ENCODE measurements at places on chromosomes 2 and 18.

DNA sequence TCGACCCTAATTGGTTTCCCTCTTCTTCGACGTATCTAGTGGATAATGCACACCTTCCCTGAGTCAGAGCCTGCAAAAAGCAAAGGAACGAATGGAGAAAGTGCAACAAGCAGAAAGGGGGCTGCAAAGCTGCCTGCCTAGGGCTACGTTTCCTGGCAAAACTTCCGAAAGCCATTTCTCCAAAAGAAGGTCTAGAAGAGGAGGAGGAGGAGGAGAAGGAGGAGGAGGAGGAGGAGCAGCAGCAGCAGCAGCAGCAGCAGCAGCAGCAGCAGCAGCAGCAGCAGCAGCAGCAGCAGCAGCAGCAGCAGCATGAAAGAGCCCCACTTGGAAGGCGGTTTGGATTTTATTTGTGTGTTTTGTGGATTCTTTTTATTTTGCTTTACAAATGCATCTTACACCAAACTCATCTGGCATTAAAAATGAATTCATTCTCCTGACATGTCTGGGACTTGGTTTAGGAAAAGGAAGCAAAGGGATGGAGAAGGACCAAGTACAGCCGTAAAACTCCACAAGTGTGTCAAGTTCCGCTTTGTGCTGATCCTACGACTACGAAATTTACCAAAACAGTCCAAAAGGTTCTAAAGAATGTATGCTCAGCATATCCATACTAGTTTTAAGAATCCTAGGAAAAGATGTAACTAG is 2.0 kb downstream of the TCF4 start:
- no peak for DNase-seq

GRCh38 chr2:64260817-64261216 is 116.6 kb upstream of the PELI1 start:
- no peak for DNase-seq

GRCh38 chr2:70182689-70183088 is 8.1 kb downstream of the C2orf42 start:
- DNase-seq = no peak

DNA sequence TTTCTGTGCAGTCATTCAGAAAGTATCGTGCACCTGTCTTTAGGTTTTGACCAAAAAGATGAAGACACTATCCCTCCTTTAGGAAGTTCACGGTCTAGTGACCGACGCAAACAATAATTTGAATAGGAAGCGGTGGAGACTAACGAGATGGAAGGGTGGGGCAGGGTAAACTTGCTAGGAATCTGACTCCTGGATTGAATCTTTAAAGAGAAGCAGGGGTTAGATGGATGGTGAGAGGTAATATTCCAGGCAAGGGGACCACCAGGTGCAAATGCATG is 651 bp upstream of the TXNL1 start:
- no peak for DNase-seq

DNA sequence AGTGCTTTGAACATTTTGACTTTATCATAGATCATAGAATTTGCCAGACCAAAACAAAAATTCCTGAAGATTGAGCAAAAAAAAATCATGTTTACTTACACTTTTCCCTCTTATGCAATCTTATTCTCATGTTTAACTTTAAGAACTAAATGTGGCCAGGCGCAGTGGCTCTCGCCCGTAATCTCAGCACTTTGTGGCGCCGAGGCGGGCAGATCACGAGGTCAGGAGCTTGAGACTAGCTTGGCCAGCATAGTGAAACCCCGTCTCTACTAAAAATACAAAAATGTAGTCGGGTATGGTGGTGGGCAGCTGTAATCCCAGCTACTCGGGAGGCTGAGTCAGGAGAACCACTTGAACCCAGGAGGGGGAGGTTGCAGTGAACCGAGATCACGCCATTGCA is 227.9 kb upstream of the KYNU start:
- DNase-seq = no peak

- no peak for DNase-seq
Observed at GRCh38 chr2:214410918-214411554, at the start of gene VWC2L. VWC2L (plus strand) TSS chr2:214411054; CDS start chr2:214414194, 3,140 bp downstream.

GRCh38 chr18:60646725-60647124 is 274.1 kb upstream of the MC4R start:
- DNase-seq = no peak

DNA sequence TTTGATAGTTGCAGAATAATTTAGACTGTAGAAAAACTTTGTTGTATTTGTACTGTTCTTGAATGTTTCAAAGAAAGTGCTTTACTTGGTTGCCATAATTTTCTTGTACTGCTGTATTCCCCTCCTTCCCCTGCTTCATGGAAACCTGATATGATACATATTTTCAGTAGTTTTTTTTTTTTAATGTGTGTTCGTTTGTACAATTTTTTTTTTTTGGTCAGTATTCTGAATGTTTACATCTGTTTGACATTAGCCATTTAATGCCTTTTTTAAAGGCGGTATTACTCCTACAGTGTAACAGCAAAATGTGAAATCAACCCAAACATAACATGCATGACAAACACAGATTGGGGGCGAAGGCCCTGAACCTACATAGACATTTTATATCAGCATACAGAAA is 172.3 kb downstream of the ASXL3 start:
- DNase-seq = no peak

DNA sequence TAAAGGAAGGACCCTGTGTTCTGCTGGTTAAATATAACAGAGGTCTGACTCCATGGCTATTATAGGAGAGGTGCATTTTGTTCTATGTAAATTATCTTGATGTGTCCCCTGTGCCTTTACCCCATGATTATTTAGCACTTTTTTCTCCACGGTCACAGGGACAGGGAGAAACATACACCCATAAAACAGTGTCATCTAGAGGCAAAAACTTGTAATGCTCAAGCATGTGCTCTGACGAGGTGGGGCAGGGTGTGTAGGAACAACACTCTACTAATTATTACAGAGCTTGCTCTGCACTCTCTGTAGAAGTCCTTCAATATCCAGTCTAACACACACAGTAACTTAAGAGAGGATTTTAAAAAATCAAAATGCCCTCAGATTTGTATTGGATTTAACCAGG is 187.9 kb downstream of the NEDD4L start:
- no peak for DNase-seq

DNA sequence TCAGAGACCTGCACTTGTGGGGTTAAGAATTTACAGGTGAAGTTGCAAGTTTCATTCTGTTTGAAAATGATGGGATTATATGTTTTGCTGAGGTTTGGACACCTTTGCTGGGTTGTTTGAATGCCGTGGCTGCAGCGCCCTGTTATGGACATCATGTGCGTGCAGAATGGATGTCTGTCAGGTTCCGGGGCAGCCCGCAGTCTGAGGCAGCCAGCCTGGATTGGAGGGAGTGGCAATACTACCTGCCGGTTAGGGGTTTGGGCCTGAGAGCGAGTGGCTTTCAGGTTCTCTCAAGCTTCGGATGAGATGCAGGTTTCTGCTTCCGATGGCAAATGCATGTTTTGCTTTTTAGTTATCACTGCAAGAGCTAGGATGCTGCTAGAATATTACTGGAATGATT is 1.1 kb downstream of the CASP8 start:
- DNase-seq = no peak

DNA sequence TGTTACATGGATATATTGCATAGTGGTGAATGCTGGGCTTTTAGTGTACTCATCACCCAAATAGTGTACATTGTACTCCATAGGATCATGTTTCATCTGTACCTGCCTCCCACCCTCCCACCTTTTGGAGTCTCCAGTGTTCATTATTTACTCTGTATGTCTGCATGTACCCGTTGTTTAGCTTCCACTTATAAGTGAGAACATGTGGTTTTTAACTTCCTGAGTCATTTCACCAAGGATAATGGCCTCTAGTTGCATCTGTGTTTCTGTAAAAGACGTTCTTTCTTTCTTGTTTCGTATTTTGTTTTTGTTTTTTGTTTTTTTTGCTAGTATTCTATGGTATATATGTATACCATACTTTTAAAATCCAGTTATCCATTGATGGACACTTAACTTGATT is 107.5 kb downstream of the MSTN start:
- no peak for DNase-seq

GRCh38 chr18:62669225-62669624 is 46.1 kb upstream of the PHLPP1 start:
- no peak for DNase-seq

- no peak for DNase-seq
Observed at GRCh38 chr2:36589230-36589630, 8.7 kb downstream of the FEZ2 start.

- no peak for DNase-seq
Observed at GRCh38 chr2:225097035-225097434, 54.8 kb upstream of the DOCK10 start.
